ENCODE measurements at places on chromosomes 5 and 9. TPM values are rescaled to one million over a fixed set of nuclear protein-coding genes. Genes with fewer than 3 reads are reported as not detected.

DNA sequence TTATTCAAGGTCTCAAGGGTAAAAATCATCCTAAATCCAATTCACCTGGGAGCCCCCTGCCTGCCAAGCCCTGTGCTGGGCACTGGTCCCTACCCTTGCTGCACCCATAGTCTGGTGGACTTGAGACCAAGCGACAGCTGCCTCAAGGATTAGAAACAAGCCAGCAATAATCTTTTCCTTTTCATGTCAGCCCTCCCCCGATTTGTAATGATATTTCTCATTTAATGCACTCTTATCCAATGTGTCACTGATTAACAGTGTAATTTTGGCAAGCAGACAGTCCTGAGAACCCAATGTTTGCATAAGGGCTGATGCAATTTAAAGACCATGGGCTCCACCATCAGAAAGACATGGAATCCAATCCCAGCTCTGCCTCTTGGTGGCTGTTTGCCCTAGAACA is 108.9 kb downstream of the ACTL7B start:
- no peak for DNase-seq

- DNase-seq, result no peak
Measured at GRCh38 chr5:77230727-77231470, 20.4 kb downstream of the PDE8B start.

- DNase-seq, result no peak
Measured at GRCh38 chr5:1291611-1292080, 3.2 kb downstream of the TERT start.

DNA sequence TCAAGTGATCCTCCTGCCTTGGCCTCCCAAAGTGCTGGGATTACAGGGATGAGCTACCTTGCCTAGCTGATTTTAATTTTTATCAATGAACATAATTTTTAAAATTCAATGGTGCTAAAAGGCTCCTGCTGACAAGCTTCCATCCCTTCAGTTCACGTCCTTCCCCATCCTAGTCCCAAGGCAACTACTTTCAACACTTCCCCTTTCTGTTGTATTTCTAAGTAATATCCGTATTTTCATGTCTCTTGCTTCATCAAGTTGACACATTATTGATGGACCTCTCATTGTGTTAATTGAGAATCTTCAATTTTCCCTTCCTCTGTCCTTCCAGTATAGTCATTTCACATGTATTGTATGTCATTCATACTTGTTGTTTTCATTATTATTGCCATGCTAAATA is 93.8 kb upstream of the RASGRF2 start:
- DNase-seq, result no peak

- DNase-seq, result no peak
Measured at GRCh38 chr5:74556631-74557595, 83.6 kb downstream of the ENC1 start.

DNA sequence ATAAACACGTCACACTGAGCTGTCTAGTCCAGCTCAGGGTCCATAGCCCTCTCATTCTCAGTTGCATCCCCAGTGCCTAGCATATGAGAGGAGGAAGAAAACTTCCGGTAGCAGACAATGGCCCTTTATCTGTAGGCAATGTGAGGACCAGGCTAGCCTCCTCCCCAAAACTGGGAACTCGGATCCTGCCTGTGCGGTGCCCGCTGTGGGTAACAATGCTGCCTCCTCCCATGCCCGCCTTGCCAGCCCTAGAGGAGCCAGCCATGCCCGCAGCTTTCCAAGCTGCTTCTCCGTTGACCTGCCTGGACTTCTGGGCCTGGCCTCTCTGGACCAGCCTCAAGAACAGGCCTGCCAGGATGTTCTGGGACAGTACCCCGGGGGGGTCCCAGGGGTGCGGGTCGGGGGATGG is 74.6 kb upstream of the ORM1 start:
- no peak for DNase-seq

DNA sequence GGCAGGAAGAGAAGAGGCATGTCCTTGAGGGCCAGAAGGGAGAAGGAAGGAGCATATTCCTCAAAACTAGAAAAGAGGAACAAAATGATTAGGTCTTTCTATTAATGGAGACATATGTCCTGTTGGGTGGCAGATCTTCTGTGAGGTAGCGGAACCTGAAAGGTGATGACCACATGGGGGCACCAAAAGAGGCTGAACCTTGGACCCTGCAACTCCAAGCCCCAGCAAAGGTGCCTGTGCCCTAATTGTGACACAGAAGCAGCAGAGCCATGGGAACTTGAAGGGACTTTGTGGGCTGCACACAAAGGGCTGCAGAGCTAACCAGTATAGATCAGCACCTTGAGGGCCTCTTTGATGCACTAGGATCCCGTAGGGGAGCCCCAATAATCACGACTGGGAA is 158.0 kb downstream of the BAAT start:
- no peak for DNase-seq

DNA sequence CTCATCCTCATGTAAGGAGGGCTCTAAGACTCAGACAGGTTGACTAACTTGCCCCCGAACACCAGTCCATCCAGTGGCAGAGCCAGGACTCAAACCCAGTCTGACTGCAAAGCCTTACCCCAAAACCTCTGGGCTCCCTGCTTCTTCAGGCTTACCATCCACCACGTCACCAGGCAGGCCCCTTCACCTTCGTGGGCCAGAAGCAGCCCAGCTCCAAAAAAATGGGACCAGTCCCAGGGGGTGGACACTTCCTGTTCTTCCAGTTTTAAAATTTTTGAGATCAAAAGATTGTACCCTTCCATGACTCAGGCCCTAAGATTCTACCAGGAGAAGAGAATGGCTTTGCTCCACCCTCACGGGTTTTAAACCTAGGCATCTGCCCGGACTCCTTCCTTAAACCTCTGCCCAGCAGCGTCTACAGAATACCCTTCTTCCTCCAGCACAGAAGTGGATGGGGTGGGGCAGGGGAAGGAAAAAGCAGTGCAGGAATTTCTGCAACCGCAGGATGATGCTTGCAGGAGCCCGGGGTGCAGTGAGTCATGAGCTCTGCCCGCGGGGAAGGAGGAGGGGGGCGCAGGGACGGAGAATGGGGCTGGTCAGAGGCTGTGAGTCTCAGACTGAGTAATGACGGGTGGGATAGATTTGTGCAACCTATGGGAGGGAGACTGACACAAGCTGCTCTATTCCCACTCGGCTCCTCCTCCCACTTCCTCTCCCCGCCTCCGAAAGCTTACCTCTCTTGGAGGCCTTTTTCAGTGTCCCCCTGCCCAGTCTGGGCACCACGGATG is 50.4 kb upstream of the STXBP1 start:
- DNase-seq, result no peak

GRCh38 chr9:129405089-129405826 is 215.6 kb downstream of the C9orf50 start:
- DNase-seq, result no peak

DNA sequence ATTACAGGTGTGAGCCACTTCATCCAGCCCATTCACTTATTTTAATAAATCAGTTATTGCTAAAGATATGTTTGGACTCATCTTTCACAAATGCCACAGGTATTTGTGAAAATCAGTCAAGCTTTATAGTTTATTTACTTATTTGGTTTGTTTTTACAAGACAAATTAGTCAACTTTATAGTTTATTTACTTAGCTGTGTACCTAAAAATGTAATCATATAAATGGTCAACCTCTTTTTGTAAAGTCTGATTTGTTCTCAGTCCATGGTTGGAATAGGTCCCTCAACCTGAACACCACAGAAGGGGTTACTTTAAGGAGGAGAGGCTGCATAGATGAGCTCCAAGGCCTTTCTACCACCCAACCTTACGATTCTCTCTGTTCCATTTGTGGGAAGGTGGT is 80.2 kb downstream of the GNAQ start:
- DNase-seq, result no peak

DNA sequence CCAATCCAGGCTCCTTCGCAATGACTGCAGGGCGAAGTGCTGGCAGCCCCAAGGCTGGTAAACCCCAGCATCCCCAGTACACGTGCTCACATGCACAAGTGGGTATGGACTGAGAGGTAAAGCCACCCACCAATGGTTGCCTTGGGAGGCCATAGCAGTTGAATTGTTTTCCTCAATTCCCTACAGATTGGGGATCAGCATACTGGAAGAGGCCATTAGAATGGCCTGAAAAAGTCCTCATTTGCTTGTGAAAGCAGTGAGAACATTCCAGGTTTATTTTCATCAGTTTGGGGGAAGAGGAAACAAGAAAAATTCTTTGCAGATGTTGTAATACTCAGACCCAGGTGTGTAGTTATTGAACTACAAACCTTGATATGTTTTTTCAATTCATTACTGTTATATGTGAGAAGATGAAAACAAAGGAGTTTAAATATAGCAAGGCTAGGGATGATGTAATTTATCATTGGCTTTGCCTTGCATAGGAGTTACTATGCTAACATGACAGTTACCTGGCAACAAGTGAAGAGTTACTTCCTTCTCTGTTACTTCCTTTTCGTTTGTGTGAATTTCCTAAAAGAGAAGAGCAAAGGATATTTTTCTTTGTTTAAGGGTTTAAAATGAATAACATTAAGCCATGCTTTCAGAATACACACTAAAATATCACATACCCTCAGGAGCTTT is 36.4 kb downstream of the MTMR12 start:
- no peak for DNase-seq

CCDC192 gene
- polyA plus RNA-seq, result 1.5 TPM

BNC2 gene
- polyA plus RNA-seq, result 8.7 TPM

All from left renal pelvis (tissue), 4 donors.